ENCODE measurements at places on chromosomes 16 and 17.

GRCh38 chr16:3959148-3959547, 78.6 kb upstream of the CREBBP start:
- no peak for DNase-seq

DNA sequence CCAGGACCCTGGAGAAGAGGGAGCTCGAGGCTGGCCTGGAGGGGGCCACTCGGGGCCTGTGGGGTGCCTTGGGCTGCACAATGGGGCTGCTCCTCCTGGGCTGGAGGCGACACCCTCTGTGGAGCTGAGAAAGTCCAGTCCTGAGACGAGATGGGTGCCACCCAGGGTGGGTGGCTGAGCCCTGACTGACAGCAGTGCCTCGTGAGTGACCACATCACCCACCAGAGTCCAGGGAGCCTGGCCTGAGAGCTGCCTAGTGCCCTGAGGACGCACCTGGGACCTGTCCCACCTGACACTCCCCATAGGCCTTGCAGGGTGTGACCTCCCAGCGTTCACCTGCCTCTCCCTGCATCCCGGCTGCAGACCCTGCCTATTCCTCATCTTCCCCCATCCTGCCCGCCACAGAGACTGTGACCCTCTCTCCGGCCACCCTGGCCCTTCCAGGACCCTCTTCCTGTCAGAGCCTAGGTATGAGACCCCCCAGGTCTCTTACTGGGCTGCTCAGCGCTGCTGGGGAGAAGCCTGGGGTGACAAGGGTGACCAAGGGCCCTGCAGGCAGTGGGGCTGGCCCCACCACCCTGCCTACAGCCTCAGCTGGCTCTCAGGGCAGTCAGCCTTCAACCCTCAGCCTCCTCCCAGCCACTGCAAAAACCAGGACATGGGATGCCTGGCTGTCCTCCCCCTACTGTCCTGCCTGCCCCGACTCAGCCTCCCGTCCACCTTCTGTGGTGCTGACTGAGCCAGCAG, 41.2 kb downstream of the TNFRSF13B start:
- no peak for DNase-seq

GRCh38 chr16:62963846-62964245, 927.6 kb upstream of the CDH8 start:
- no peak for DNase-seq

DNA sequence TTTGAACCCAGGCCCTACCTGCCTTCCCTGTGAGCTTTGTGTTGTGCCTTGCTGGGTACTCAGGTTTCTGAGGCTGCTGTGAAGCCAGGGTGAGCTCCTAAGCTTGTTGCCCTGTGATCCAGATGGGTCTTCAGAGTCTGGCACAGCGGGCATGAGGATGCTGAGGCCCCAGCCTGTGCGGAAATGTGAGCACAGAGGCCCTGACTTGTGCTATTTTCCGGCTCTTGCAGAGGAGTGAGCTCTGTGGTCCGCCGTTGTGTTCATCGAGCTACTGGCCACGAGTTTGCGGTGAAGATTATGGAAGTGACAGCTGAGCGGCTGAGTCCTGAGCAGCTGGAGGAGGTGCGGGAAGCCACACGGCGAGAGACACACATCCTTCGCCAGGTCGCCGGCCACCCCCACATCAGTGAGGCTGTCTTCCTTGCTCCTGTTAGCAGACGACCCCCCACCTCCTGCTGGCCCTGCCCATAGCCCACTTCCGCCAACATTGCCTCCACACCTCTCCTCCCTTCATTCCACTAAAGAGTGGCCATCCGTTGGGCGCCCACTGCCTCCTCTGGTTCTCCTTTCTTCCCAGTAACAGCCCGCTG, 2.7 kb downstream of the PHKG2 start:
- DNase-seq = no peak

- DNase-seq = no peak
Measured at GRCh38 chr16:75256696-75257343, 5.4 kb upstream of the BCAR1 start.

- DNase-seq = no peak
Measured at GRCh38 chr17:7204336-7204735, 15.3 kb downstream of the DLG4 start.

- DNase-seq = no peak
Measured at GRCh38 chr16:11328172-11329070, 16.8 kb upstream of the RMI2 start.

- DNase-seq = no peak
Measured at GRCh38 chr16:80299416-80299815, 241.4 kb upstream of the DYNLRB2 start.

- no peak for DNase-seq
Measured at GRCh38 chr16:8355675-8356074, 234.6 kb downstream of the TMEM114 start.

DNA sequence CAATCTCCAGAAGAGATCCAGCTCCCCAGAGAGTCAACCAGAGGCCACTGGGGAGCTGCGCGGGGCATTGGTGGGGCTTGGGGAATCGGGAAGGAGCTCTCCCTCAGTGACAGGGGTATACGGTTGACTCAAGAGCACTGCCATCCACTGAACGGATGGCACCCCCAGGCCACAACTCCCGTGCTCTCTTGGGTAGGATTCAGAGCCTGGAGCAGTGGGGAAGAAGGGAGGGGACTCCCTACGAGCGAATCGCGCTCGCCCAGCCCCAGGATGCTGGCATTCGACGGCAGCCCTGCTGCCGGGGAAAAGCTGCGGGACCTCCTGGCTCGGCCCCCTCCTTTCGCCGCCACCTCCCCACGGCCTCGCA, 473 bp upstream of the TPPP3 start:
- DNase-seq = no peak

DNA sequence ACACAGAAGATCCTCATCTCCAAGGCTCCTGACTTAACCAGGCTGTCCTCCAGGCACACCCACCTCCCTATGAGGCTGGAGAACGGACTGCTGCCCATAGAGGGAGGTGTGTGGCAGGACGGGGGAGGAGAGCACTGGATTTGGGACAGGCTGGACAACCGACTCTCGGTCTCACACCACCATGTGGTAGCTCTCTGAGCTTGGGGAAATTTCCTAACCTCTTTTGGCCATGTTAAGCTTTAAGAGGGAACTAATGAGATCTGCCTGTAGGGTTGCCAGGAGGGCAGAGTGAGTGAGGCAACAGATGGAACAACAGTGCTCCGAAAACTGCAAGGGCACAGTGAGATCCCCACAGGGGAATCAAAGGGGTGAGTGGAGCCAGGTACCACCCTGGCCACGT, 32.7 kb downstream of the RHBDL3 start:
- no peak for DNase-seq

DNA sequence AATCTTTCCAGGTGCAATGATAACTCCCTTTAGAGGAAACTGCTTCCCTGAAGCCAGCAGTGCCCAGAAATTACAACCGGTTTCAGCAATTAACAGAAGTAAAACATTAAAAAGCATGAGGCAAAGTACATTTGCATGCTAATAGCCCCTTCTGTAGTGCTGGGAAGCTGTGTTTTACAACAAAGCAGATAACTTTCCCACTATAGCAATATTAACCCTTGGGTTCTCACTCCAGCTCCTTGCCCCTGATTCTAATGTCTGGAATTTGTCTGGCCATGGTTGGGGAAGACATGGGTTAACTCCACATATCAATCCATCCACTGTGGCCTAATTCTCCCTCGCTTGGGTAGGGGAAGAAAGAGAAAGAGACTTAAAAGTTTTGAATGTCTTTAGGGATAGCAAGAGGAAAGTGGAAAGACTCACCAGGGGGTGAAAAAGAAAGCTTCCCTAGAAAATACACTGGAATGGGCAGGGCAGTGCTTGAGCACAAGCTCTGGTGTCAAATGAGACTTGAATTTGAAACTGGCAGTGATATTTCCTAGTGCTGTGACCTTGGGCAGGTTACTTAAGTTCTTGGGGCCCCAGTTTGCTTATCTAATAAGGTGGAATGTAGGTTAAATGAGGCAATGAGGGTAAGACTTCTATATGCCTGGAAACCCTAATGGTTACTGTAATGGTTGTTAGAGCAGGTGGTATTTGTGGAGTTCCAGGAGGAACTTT, 102.0 kb downstream of the SOX9 start:
- DNase-seq = no peak

- no peak for DNase-seq
Measured at GRCh38 chr16:19168371-19169081, 486 bp downstream of the SYT17 start.

DNA sequence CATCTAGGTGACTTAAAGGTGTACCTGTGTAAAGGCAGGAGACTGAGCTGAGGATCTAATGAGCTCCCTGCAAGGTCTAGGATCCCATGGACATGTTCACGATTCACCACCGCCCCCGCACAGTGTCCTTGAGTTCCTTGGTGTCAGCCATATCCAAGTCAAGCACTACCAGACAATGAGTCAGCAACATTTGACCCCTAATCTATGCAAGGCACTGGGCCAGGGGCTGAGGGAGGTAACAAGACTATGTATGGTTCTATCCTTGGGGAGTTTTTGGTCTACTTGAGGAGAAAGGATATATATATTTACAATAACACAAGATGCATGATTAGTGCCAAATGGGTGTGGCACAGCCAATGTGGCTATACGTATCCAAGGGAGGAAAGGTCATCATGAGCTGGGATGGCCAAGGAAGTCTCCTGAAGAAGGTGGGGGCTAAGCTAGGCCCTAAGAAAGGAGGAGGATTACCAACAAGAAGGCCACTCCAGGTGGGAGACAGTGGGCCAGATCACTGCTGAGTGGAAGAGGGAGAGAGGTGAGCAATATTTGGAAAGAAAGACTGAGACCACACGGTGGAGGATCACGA, 35.0 kb downstream of the ITGB3 start:
- no peak for DNase-seq
